ENCODE measurements at places on chromosomes 5 and 9.

DNA sequence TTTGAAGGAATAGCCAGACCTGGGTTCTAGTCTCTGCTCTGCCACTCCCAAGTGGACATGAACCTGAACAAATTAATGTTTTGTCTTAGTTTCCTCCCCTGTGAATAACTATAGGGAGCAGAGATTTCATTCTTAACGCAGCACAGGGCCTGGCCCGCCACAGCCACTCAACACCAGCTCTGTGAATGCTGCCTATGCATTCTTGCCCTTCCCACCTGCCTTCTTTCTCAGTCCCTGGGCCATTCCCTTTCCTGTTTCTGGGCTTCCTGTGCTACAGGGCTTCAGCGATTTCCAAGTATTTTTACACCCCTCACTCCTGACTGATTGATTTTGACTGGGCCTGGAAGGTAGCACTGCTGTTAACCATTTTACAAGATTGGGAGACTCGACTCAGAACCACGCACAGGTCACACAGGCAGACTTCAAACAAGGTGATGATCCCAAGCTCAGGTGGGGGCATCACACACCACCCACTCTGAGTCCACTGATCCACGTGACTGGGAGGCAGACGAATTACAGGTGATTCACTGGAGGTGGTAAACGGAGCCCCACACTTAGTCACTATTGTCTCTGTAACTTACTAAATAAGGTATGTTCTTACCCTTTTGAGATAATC lies 21.4 kb downstream of the PTPN3 start:
- no peak for DNase-seq

GRCh38 chr5:137146402-137146890 lies 352.7 kb downstream of the SPOCK1 start:
- DNase-seq, result peak; percentile 8

- no peak for DNase-seq
Measured at GRCh38 chr5:163504079-163504931, 1.1 kb upstream of the MAT2B start.

DNA sequence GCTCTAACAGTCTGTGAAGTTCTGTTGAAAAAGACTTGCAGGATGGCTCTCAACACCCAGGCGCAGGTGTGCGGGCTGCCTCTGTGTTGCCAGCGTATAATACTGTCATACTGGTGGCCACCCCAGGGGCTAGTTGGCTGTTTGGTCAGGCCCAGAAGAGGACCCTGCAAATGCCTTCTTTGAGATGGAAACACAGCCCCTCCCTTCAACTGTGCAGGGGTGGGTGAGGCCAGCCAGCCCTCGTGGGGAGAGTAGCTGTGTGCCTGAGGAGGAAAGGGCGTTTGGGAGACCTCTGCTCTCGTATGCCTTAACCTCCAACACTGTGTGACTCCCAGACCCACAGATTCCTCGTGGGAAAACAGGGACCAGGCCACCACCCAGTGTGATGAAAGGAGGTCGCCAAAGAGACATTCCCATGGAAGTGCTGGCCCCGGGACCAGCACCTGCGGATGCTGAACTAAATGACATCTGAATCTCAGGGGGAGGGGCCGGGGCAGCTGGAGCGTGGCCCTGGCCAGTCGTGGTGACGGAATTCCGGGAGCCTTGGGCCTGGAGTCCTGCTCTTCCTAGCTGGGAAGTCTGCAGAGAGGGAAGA lies 11.3 kb upstream of the SCGB3A1 start:
- DNase-seq, result no peak

DNA sequence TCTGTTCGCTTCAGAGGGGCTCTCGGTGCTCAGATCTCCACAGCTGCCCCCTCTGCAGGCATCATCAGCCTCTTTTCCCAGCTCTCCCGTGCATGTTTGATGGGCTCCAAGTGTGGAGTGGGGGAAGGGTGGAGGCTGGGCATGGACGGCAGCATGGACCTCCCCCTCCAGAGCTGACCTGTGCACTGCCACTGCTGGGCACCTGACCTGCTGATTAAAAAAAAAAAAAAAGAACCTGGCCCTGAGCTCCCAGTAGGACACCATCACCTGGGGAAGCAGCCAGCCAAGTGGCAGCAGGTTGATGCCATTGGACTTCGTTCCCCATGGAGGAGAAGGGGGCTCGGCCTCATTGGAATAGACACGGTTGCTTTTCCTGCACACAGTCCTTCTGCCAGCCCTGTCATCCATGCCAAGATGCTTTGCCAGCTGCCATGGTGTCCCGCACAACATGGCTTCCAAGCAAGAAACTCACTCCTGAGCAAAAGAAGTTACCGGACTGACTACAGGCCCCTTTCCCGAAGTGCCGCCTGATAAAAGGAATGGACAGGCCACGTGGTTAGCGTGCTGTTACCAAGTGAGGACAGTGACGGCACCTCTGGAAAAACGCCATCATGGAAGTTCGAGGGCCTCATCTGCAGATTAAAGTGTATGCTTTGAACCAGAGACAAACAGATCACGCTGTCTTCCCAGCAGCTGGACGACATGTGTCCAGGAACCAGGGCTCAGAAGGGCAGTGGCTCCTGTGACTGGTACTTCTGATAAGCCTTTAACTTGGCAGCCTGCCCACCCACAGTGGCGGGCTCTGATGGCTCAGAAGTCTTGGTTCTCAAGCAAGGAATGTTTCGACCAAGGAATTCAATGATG lies 14.7 kb upstream of the BRD3OS start:
- DNase-seq, result no peak

GRCh38 chr9:93894691-93895079 lies 60.5 kb downstream of the BARX1 start:
- DNase-seq, result no peak

DNA sequence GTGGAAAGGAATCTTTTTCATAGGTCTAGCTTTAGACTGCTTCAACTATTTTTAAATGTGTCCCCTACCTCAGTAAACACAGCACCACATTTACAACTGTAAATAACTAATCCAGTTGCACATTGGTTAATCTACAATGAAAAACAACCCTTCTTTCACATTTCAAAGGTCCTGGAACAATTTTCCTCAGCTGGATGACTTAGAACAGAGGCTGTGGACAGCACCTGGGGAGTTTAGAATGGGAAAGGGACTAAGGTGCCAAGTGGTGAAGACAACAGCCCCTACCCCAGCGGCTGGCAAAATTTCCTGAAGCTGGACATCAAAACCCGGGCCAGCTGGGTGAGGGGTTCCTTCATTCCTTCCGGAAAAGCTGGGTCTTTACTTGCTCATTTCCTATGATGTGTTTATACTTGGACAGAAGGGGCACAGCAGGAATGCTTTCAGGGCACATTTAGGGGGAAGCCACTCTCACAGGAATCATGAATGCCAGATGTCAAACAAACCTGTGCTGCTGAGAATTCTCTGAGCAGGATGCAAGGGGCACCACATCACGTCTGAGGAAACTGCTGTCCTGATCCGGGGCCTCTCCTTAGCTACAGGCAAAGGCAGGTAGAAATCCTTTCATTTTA lies 158.3 kb downstream of the NR2F1-AS1 start:
- DNase-seq, result no peak

- DNase-seq, result no peak
Measured at GRCh38 chr5:145510769-145511168, 324.4 kb downstream of the PRELID2 start.

DNA sequence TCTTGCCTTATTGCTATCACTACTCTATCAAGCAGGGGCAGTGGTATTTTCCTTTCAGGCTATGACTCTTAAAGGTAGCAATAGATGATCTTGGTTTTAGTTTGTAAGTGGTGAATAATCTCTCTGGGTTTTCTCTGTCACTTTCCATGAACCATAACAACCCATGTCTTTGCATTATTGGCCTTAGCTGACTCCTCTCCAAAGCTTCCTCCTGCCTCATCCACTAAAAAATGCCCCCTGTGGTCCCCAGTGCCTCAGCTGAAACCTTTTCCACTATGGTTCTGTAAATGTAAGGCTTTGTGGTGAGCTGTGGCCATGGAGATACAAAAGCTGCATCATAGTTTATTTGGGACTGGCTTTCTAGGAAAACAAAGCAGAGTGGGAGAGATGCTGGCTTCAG lies 128.8 kb downstream of the GPBP1 start:
- no peak for DNase-seq

Measured in HCT116 (cell line).